ENCODE measurements at places on chromosomes 16 and 17.

- DNase-seq, result no peak
Measured at GRCh38 chr17:2436316-2436905, 35.6 kb upstream of the MNT start.

GRCh38 chr16:75433732-75434413, 570 bp upstream of the CFDP1 start:
- DNase-seq, result peak; percentile 85

DNA sequence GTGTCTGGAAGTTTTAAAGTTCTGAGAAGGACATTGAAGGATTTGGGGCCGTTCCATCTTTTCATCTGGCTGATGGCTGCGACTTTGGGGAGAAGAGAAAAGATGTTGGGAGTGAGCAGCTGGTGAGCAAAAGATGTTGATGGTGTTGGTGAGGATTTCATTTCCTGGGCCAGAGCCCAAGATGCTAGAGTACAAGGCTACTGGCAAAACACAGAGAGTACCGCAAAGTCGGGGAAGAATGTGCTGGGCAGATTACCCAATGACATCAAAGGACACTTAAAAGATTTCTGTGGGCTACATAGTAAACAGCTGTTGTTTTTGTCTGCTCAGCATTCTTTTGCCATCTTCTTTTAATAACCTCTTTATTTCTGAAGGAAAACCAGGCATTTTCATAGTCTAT, 49.4 kb upstream of the GAS7 start:
- DNase-seq, result no peak

GRCh38 chr16:88467541-88467944, 14.5 kb downstream of the ZFPM1 start:
- no peak for DNase-seq

DNA sequence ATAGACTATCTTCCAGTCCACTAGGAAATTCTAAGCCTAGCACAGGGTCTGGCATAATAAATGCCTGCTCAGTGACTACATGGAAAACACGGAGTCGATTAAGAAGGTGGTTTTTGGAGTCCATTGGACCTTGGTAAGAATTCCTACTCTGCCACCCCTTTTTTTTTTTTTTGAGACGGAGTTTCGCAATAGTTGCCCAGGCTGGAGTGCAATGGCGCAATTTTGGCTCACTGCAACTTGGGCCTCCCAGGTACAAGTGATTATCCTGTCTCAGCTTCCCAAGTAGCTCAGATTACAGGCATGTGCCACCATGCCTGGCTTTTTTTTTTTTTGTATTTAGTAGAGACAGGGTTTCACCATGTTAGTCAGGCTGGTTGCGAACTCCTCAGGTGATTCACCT, 123.2 kb downstream of the HS3ST2 start:
- DNase-seq, result no peak

Data from NCI-H82 (cell line).